SK-N-SH (cell line): ENCODE measurements at places on chromosomes 16 and 17.

- no peak for DNase-seq
Measured at GRCh38 chr17:77744066-77744988, 214.2 kb upstream of the TNRC6C start.

DNA sequence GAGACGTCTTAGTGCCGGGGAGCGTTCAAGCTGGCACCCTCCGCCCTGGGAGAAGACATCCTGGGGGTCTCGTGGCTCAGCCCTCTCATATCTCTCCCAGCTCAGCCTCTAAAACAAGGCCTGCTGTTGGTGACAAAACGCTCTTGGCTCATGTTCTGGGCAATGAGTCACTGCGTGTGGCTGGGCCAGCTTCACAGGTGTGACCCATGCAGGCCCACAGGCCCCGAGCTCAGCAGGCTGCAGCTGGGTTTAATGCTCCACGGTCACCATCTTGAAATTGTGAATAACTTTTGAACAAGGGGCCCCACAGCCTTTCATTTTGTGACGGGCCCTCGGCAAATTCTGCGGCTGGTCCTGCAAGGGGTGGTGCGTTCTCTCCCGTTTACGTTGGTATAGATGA lies 22.4 kb downstream of the GAA start:
- DNase-seq = no peak

DNA sequence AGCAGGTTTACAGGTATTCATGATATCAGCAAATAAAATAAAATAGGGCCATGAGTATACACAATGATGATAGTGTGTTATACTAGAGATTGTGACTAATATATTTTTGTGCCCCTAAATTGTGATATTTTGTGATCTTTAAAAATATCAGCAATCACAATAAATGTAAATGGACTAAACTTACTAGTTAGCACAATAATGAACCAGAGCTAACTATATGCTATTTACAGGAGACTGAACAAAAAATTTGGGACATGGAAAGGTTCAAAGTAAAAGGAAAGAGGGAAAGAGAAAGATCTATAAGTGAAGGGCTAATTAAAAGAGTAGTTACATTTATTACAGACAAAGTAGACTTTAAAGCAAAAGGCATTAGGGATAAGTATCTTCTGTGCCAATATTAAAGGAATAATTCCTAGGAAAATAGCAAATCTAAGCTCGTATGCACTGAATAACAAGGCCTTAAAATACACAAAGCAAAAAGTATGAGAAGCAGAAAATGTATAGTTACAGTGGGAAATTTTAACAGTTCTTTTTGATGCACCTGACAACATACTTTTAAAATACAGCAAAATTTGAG lies 5.0 kb upstream of the MSI2 start:
- no peak for DNase-seq

- no peak for DNase-seq
Measured at GRCh38 chr16:8375232-8375587, 215.1 kb downstream of the TMEM114 start.

- DNase-seq = peak; percentile 73
Measured at GRCh38 chr17:49548506-49549310, 27.0 kb upstream of the NXPH3 start.

- no peak for DNase-seq
Measured at GRCh38 chr16:89484923-89485679, 5.3 kb downstream of the ANKRD11 start.

GRCh38 chr16:80166082-80166481 lies 374.7 kb upstream of the DYNLRB2 start:
- no peak for DNase-seq

DNA sequence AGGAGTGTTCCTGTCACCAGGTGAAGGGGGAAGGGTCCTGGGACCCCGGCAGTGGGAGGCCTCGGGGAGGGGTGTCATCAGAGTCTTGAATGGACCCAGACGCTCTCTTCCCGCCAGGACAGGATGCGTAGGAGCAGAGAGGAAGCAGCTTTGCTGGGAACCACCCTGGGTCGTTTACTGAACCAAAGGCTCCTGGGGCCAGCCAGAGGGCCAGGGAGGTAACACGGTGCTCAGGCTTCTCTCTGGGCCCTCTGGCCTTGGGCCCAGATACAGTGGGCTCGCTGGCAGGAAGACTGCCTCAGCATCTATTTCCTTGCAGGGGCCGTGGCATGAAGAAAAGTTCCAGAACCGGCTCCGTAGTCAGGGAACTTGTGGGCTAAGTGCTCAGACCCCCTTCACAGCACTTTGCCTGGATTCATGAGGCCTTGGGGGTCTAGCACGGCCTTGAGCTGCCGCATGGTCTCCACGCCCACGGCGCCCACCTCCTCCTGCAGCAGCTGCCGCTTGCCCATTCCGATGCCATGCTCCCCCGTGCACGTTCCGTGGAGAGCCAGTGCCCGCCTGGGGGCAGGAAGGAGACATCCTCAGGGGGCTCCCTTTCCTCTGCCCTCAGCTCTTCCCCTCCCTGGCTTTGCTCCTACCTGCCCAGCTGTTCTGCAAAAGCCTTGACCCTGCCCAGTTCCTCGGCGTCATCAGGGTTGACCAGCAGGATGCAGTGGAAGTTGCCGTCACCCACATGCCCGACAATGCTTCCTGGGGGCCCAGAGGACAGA lies 4.4 kb downstream of the LDHD start:
- DNase-seq = no peak

GRCh38 chr16:51994597-51994996 lies 552.3 kb downstream of the TOX3 start:
- DNase-seq = no peak

- no peak for DNase-seq
Measured at GRCh38 chr17:74132354-74132753, 71.1 kb upstream of the RPL38 start.

- DNase-seq = no peak
Measured at GRCh38 chr17:38897671-38898290, 27.6 kb upstream of the LASP1NB start.

GRCh38 chr16:28179354-28179753 lies 32.4 kb downstream of the XPO6 start:
- DNase-seq = no peak

GRCh38 chr16:88617268-88618031 lies 20.9 kb upstream of the IL17C start:
- no peak for DNase-seq

GRCh38 chr16:11691771-11692170 lies 23.5 kb downstream of the SNN start:
- no peak for DNase-seq

DNA sequence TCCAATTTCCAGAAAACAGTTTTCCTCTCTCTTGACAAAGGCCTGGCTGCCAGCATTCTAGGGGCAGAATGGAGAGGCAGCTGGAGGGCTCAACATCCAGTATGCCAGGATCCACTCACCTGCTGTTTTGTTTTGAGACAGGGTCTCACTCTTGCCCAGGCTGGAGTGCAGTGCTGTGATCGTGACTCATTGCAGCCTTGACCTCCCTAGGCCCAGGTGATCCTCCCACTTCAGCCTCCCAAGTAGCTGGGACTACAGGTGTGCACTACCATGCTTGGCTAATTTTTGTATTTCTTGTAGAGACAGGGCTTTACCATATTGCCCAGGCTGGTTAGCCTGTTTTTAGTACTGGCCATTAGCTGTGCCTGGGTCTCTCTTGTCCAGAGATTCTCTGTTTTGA lies 29.1 kb upstream of the FOXJ1 start:
- no peak for DNase-seq

GRCh38 chr17:30074730-30075129 lies 41.9 kb upstream of the NSRP1 start:
- DNase-seq = no peak

- DNase-seq = no peak
Measured at GRCh38 chr17:19975601-19976000, 2.0 kb downstream of the AKAP10 start.

DNA sequence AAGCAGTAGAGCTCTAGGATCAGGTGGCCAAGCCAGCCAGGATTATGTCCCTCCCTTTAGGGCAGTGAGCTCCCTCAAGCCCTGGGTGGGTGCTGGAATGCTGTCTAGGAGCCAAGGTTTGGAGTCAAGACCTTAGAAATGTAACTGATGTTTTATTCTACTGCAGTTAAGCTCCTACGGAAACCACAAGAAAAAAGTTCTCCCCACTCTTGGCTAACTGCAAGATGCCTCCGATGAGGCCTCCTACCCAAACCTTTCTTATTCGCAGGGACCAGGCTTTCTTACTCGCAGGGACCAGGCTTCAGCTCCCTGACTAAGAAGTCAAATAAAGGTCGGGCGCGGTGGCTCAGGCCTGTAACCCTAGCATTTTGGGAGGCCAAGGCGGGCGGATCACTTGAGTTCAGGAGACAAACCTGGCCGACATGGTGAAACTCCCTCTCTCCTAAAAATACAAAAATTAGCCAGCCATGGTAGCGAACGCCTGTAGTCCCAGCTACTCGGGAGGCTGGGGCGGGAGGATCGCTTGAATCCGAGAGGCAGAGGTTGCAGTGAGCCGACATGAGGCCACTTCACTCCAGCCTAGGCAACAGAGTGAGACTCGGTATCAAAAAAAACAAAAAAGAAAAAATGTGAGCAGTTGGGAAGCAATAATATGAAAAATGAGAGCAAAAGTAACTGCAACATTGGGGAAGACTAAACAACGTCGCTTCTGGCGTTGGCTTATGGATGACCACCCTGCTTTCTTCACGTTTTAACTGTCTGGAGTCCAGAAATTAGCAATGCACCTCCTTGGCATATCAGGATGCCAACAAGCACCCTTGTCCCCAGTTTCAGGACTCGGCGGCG lies 31.7 kb upstream of the ARL4D start:
- DNase-seq = no peak

GRCh38 chr16:980595-980854 lies 1.0 kb upstream of the SOX8 start:
- peak; percentile 37 for DNase-seq

DNA sequence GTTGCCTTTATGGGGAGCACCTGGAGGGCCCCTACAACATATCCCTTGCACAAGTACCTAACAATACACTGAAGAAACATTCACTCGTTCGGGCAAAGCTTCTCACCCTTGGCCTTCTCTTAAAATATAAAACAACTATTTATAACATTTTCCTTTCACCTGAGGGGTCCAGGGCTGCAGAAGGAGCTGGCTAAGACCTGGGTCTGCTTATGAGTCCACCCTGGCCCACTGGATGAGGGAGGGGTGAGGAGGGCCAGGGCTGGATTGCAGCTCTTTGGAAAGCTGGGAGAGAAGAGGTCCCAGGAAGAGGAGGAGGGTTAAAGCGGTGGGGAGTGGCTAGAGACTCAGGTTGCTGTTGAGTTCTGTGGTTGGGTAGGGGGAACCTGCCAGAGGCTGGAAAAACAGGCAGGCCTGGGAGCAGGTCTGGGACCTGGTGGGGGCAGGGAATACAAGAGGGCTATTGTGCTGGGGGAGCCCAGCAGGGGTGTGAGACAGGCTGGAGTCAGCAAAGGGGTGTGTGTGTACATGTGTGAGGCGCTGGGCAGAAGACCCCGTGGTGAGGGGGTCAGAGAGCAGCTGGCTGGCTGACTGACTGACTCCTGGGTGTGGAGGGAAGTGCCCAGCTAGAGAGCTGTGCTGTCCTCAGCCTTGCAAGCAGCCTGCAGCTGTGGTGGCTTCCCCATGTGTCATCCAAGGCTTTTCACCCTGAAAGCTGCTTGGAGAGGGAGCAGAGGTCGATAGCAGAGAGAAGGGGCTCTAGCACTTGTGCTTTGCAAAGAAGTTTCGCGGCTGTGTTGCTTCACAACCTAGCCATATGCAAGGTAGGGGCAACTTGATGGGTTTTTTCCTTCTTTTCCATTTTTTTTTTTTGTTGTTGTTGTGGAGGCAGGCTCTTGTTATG lies 10.2 kb upstream of the MRC2 start:
- no peak for DNase-seq

GRCh38 chr16:4203748-4204147 lies 38.1 kb downstream of the SRL start:
- DNase-seq = no peak
